CD4-positive, alpha-beta memory T cell (primary cell): ENCODE measurements at places on chromosomes 3 and 15.

GRCh38 chr3:49173116-49173791 is 1.9 kb downstream of the KLHDC8B start:
- no peak for DNase-seq

- peak; percentile 80 for DNase-seq
Observed at GRCh38 chr3:53160660-53161449, at the start of gene PRKCD. Gene PRKCD (plus strand): TSS chr3:53161209. CDS start chr3:53178423, 17,214 bp downstream.

GRCh38 chr3:10289787-10290355 is 2.9 kb downstream of the GHRL start:
- DNase-seq = no peak

DNA sequence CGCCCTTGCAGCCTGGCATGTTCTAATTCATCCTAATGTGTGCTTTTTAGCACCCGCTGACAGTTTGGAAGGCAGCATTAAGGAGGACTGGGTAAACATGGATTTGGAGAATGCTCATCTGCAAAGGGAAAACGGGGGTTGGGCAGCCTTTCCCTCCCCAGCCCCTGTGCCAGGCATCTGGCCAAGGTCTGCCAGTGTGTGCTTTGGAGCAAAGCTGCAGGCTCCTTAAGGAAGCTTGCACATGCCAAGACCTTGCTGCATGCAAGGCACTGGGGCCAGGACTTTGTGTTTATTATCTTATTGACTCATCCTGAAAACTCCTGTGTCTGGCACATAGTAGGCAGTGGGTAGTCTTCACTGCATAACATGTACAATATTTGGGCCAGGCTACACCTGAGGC is 20.1 kb downstream of the FAM3D start:
- no peak for DNase-seq

- no peak for DNase-seq
Observed at GRCh38 chr15:63072023-63072650, 29.6 kb downstream of the TPM1 start.

GRCh38 chr3:28903171-28903601 is 377.7 kb upstream of the RBMS3 start:
- DNase-seq = no peak
